ENCODE measurements at places on chromosomes 3 and 15.

DNA sequence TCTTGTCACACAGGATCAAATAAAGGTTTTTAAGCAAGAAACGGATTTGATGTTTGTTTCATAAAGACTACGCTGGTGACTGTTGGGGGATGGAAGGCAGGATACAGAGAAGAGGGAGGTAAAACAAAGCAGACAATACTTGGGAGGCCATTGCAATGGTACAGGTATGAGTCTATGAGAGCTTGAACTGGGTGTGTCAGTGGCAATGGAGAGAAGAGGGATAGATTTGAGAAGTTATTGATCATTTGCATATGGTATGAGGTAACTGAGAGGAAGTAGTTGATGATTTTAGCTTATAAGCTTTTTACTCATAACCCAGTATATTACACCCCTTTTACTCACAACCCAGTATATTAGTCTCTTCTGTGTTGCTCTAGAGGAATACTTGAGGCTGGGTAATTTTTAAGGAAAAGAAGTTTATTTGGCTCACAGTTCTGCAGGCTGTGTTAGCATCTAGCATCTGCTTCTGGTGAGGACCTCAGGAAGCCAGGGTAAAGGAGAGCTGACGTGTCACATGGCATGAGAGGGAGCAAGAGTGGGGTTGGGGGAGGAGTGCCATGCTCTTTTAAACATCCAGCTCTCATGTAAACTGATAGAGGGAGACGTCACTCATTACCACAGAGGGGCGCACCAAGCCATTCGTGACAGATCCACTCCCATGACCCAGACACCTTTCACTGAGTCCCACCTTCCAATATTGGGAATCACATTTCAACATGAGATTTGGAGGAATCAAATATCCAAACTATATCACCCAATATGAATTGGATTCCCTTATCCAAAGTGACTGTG, 153.9 kb downstream of the VPS8 start:
- DNase-seq, result no peak

DNA sequence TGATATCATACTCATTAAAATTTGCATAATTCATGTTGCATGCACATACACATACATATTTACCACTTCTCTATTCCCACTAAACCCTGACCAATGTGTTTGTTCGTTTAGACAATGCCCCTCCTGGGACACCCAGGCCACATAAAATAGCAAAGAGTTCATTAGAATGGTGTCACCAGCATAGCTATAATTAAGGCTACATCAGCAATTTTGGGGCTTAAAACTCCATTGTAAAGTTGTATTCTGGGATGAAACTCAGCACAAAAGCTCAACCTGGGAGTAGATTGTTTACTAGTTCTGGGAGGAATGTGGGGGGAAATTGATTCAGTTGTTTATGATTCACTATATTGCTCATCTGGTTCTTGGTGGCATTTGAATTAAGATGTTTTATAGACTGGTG, 522.2 kb upstream of the SUCLG2 start:
- no peak for DNase-seq

- DNase-seq, result peak; percentile 75
Measured at GRCh38 chr15:63502843-63503738, 1.3 kb upstream of the USP3 start.

- DNase-seq, result no peak
Measured at GRCh38 chr3:71103430-71103921, 480.1 kb downstream of the FOXP1 start.

DNA sequence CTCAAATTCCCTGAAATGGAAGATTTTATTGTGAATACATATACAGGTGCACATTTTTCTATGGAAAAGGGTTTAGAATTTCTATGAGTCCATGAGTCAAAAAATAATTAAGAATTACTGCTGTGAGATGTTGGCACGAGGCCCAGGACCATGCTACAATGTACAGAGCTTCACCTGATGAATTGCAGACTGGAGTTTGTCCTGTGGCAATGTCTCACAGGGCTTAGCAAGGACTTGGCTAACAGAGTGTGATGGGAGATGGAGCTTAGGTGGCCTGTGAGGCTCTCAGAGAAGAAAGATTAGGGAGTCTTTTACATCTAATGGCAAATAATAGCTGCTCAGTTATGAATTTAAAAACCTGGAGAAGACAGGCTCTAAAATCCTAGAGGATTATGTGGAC, 219.5 kb upstream of the CBLB start:
- DNase-seq, result no peak

GRCh38 chr3:84967767-84968581, 9.2 kb downstream of the CADM2 start:
- no peak for DNase-seq

Data from germinal center (tissue), 1 donor.